NB4 (cell line): ENCODE measurements at places on chromosomes 13 and 19.

DNA sequence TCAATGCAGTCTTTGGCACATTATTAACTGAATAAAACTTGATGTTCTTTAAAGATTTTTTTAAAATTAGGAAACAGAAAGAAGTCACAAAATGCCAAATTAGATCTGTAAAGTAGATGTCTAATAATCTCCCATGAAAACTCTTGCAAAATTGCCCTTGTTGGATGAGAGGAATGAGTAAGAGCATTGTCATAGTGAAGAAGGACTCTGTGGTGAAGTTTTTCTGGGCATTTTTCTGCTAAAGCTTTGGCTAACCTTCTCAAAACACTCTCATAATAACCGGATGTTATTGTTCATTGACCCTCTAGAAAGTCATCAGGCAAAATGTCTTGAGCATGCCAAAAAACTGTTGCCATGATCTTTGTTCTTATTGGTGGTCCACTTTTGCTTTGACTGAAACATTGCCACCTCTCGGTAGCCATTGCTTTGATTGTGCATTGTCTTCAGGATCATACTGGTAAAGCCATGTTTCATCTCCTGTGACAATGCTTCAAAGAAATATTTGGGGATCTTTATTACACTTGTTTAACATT, 549.3 kb downstream of the LIG4 start:
- no peak for DNase-seq

DNA sequence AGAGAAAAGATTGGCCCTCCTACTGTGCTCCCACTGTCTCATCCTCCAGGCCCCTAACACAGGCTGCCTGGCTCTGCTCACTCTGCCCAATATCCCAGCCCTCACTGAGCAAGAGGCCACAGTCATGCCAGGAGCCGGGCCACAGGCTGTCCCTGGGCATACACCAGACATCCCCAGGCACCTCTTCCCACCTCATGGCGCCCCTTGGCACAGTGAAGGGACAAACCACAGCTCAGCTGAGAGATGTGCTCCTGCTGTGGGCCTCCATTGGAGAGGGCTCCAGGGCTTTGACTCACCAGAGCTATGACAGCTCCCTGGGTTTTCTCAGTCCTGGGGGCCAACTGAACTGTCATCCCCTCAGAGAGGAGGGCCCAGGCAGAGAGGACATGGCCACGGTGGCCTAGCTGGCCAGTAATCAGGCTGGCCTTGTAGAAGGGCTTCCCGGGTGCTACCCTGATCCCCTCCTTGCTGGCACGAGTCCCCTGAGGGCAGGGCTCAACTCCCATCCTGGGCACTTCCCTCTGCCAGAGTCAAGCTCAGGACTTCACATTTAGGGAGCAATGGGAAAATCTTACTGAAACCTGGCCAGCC, 220.9 kb downstream of the TUBA3C start:
- no peak for DNase-seq

- DNase-seq, result no peak
Observed at GRCh38 chr19:32652894-32653598, 21.9 kb downstream of the ANKRD27 start.

DNA sequence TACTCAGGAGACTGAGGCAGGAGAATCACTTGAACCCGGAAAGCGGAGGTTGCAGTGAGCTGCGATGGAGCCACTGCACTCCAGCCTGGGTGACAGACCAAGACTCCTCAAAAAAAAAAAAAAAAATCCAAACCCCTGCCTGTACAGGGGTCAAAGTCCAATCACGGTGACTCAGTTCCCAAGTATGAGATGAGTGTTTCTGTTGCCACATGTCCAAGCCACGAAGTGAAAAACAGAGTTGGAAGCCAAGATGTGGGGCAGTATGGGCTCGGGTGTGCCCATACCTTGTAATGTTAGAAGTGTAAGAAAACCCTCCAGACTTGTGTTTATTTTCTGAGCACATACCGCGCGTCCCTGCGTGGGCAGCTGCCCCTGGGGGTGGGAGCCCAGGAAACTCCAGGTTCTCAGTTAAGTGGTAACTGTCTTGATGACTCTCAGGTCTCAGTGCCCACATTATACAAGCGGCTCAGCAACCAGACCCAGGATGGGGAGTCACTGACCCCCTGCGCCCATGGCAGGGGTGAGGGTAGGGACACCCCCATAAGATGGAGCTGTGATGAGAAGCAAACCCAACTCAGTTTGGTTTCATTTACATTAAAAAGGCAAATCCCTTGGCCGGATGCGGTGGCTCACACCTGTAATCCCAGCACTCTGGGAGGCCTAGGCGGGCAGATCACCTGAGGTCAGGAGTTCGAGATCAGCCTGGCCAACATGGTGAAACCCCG, 1.2 kb upstream of the GPX4 start:
- peak; percentile 54 for DNase-seq

GRCh38 chr13:50080911-50081678, 65.9 kb downstream of the KCNRG start:
- DNase-seq, result peak; percentile 75

- DNase-seq, result peak; percentile 77
Observed at GRCh38 chr19:1279782-1280341, 4.5 kb downstream of the FAM174C start.

- DNase-seq, result no peak
Observed at GRCh38 chr13:113040597-113041292, 64.8 kb upstream of the F7 start.

DNA sequence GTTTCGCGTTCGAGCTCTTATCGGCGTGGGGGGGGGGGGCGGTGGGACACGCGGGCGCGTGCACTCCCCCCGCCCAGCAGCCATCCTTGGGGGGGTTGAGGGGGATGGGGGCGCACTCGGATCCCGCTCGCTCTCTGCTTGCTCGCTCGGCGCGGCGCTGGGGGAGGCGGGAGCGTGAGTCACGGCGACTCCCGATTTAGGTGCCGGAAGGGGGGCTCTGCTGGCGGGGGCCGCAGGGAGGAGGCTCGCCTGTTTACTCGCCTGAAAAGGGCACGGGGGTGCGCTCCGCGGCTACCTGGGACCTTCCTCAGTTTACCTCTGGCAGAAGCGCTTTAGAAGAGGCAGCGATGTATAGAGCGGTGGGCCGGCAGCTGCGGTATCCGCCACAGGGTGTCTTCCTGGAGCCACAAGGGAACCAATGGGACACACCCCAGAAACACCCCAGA, 1.1 kb upstream of the PDE4A start:
- peak; percentile 93 for DNase-seq

- no peak for DNase-seq
Observed at GRCh38 chr13:98665638-98665995, 86.9 kb downstream of the SLC15A1 start.

- DNase-seq, result peak; percentile 73
Observed at GRCh38 chr13:99320693-99321481, 13.7 kb upstream of the GPR183 start.

GRCh38 chr13:102405499-102406100, 3.8 kb upstream of the FGF14 start:
- DNase-seq, result peak; percentile 21

GRCh38 chr13:97540696-97541095, 106.7 kb downstream of the RAP2A start:
- no peak for DNase-seq

DNA sequence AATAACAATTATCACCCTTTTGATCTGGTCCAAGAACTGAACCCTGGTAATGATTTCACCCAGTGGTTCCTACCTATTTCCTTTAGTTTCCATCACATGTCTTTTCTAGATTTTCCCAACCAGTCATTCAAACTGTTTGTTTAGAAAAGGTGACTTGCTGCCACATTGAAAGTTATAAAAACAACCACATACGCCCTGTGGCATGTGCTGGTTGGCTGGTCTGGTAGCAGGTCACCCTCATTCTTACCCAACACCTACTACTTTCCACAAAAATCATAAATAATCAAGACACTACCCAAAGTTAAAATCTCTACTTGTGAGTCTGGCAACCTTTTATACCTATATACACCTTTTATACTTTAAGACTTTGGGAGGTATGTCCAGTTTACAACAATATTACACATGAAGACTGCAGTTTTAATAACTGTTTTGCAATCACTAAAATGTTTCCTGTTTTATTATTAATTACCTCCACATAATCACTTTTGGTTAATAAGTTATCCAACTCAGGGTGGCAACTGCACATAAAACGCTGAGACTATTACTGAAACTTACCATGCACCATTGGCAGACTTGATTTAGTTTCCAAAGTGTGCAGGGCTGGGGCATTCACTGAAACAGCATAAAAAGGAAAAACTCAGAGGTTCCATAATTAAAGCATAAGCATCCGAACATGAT, 38.9 kb downstream of the DZIP1 start:
- DNase-seq, result no peak

DNA sequence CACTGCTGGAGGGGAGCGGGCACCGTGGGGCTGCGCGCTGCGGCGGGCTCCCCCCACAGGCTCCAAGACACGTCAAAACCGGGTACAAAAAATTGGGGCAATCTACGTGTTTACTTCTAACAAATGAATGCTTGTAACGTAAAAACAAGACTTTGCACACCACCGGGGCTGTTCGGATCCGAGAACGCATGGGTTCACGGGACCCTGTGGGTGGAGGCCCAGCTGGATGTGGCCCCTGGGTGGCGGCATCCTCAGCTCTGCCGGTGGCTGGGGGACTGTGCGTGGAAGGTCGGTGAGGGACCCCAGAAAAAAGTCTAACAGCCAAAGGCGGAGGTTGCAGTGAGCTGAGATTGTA, 10.3 kb upstream of the SLC7A10 start:
- no peak for DNase-seq

GRCh38 chr13:108595436-108596274, 33.8 kb upstream of the MYO16 start:
- no peak for DNase-seq

- peak; percentile 91 for DNase-seq
Observed at GRCh38 chr19:38683393-38684077, 36.1 kb downstream of the ACTN4 start.

- DNase-seq, result no peak
Observed at GRCh38 chr13:44287958-44288357, 85.7 kb upstream of the SERP2 start.

DNA sequence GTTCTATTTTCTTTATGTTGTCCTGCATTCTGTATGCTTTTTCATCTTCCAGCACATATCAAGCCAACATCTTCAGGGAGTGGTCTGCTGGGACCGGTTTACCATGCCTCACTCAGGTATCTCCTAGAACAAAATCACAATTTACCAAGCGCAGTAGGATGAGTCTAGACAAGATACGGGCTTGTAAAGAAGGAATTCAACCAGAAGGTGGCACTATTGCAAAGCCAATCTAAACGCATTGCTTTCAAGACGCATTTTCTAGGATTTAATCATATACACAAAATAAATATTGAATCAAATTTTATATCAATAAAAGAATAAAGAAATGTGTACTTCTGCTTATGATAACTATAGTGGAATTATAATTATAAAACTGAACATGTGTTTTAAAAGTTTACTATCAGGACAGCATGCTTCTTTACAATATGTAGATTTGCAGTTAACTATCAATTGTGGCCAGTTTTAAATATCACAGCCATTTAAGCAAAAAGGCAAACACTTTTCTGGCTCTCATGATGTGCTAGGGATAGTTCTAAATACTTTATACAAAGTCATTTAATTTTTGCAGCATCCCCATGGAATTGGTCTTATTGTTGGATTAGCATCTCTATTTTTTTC, 16.1 kb upstream of the TPP2 start:
- peak; percentile 79 for DNase-seq

DNA sequence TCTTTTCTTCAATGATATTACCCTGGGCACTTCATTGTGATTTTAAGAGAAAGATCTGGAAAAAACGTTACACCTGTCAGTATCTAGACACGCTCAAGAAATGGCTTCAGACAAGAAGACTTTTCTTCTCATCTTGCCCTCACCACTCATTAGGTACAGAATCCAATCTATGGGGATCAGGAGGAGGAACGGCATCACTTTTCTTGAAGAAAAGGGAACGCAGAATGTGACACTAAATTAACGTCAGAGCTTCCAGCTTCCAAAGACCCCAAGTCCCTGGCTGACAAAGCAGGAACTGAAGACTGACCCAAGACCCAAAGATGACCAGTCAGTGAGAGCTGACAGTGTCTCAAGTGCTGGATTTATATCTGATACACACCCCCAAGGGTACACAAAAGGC, 48.2 kb downstream of the BRD4 start:
- no peak for DNase-seq

DNA sequence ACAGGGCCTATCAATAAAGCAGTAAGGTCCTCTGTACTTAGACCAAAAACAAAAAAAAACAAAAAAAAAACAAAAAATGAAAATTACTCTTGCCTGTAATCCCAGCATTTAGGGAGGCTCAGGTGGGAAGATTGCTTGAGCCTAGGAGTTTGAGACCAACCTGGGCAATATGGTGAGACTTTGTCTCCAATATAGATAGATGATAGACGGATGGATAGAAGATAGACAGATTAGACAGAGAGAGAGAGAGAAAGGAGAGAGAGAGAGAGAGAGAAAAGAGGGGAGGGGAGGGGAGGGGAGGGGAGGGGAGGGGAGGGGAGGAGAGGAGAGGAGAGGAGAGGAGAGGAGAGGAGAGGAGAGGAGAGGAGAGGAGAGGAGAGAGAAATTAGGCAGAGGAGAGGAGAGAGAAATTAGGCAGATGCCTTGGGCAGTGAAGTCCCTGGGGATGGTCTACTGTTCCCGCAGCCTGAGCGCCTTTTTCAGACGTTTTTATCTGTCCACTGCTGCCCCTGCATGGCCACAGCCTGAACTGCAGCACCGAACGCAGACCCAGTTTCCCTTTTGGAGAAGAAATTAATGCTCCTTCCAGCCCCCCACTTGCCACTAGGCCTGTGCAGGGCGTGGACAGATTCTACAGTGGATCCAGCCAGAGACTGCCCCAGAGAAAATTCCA, 9.8 kb upstream of the ZNF627 start:
- peak; percentile 84 for DNase-seq

DNA sequence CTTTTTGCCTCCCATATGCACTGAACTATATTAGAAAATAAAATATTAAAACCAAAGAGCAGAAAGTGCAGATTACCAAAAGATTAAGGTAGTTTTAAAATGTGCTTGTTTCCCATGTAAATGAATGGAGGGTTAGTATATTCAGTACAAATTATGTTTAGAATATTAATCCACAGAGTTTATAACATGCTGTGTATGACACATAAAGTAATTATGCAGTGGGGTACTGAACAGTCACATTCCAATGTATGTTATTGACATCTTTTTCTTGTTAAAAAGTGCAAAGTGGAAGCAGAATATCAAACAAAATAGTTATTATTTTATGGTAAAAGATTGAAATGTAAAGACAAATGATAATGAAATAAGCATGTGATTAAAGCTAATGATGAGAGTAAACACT, 79.3 kb downstream of the GPC6 start:
- DNase-seq, result no peak

DNA sequence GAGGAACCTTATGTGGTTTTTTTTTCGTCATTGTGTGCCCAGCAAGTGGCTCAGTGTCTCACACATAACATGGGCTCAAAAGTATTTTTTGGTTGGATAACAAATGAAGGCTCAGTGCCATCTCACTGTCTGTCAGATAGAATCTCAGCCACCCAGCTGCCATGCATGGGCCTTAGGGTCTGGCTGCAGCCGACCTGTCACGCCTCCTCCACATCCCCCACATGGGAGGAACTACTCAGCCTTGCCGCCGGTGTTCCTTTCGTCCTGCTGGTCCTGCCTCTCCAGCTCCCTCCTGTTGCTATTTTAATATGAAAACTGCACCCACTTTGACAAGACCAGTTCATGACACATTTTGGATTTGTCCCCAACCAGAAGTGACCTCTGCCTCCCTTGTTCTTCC, 121.2 kb downstream of the SHISA2 start:
- DNase-seq, result no peak
